ENCODE measurements at places on chromosomes 4 and X. TPM values are rescaled to one million over a fixed set of nuclear protein-coding genes. Genes with fewer than 3 reads are reported as not detected.

The SLC7A11 gene
- 2.7 TPM for total RNA-seq

The HGFAC gene
- total RNA-seq, result not detected

The KCNE5 gene
- 0.52 TPM for total RNA-seq

The KIT gene
- 0.17 TPM for total RNA-seq

The GAGE2A gene
- not detected for total RNA-seq

The SSX4B gene
- not detected for total RNA-seq

The DRD5 gene
- not detected for total RNA-seq

The NKAP gene
- total RNA-seq, result 10.1 TPM

The CDS1 gene
- total RNA-seq, result not detected

The HS6ST2 gene
- 1.1 TPM for total RNA-seq

The RAB41 gene
- not detected for total RNA-seq

The THAP6 gene
- 16.3 TPM for total RNA-seq

DNA sequence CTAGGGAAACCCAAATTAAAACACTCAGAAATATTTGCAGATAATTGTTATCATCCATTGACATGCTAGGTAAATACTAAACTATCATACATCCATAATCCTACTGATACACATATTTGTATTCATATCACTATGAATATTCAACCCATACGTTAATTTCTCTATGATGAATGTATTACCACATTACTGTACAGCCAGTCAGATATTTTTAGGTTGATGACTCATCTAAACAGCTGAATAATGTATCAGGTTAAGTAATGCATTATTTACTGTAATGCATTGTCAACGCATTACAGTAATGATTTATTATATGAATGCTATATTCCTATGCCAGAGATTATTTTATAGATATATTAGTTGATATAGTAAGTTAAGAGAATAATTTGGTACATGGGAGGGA, 37.1 kb downstream of the VEGFC start:
- no peak for DNase-seq

GRCh38 chr4:3667258-3667657, 98.9 kb upstream of the ADRA2C start:
- no peak for DNase-seq

DNA sequence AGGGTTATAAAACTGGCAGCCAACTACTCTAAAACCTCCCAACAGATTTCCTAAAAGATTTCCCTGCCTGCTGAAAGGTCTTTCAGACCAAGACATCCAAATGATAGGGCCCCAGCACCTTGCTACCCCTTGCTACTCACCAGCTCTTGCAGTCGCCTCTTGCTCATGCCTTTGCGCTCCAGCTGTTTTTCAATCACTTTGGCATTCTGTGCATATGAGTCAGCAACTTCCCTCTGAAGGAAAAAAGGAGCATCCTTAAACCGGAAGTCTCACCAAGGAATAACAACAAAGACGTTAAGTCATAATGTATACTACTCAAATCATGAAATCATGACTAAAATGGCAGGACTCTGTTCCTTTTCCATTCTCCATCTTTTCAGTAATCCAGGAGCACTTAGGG, 24.0 kb downstream of the STEEP1 start:
- DNase-seq, result no peak

GRCh38 chr4:48134081-48134480, at the start of gene TXK:
Gene TXK (minus strand): TSS chr4:48134250. CDS start chr4:48134170, 80 bp downstream.
- peak; percentile 19 for DNase-seq

DNA sequence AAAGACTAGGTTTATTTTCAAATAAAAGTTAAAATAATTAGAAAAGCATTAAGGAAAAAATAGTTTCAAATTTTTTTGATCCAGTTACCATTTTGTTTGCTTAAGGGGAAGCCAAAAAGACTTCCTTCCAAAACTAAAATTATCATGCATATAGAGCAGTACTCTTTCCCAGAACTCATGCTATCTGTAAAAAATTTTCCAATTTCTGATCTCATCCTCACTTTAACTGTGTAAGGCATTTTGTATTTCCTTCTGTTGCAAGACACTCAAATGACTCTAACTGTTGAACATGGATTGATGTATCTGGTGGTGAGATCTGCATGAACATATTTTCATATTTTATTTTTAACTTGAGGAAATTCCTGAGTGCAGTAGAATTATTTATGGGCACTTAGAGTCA, 150.1 kb downstream of the ADAM29 start:
- DNase-seq, result no peak

DNA sequence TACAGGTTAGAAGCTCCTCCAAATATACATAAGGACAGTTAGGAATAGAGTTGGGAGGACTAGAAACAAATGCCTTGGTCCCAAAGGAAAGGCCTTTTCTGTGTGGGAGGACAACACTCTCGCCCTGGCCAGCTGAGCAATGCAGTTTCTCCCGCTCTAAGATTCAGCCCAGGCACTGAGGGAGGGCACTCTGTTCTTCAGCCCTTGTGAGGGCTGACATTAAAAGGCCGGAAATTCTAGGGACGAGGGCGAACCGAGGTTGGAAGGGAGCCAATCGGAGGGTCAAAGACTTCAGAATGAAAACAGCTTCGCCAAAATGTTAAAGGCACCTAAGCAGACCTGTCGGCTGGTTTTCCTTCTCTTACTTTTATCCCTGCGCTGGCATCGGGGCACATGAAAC, 2.9 kb upstream of the PTCHD1 start:
- no peak for DNase-seq

DNA sequence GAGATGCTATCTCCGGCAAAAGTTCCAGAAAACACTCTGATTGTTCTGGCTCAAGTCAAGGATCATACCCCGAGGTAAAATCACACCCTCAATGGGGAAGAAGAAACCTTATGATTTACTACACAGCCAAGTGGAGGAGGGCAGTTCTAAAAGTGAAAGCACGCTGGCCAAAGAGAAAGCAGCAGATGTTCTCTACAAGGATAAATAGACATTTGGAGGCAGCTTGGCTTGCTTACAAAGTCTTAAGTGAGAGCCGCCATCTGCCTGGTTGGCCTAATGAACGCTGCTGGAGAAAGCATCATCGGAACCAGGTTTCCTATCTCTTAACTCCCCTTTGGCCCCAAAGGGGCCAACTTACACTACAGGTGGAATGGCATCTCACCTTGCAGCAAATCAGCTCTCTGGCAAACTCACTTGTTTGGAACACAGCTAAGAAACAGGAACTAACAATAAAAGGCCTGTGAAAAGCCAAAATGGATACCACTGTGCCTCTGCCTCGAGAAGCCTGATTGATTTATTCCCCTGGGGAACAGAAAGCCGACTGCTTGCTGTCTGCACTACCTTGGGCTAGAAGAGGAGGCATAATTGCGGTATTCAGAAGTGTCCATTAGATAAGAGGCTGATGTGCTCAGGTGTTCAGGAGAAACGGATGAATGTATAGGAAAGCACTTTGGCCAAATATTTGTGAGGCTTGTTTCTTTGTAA, 22.8 kb downstream of the FRAS1 start:
- no peak for DNase-seq

DNA sequence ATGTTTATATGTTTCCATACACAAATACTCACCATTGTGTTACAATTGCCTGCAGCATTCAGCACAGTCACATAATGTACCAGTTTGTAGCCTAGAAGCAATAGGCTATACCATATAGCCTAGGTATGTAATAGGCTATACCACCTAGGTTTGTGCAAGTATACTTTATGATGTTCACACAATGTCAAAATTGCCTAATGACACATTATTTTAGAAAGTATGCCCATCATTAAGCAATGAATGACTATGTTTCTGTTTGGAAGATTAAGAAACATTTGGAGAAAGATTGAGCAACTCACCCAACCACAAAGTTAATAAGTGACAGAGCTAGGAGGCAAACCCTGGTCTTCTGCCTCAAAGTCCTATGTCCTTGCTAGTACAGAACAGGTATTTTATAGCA, 96.8 kb upstream of the GRIA3 start:
- no peak for DNase-seq

- no peak for DNase-seq
Measured at GRCh38 chrX:7242613-7243012, 94.7 kb upstream of the PUDP start.

DNA sequence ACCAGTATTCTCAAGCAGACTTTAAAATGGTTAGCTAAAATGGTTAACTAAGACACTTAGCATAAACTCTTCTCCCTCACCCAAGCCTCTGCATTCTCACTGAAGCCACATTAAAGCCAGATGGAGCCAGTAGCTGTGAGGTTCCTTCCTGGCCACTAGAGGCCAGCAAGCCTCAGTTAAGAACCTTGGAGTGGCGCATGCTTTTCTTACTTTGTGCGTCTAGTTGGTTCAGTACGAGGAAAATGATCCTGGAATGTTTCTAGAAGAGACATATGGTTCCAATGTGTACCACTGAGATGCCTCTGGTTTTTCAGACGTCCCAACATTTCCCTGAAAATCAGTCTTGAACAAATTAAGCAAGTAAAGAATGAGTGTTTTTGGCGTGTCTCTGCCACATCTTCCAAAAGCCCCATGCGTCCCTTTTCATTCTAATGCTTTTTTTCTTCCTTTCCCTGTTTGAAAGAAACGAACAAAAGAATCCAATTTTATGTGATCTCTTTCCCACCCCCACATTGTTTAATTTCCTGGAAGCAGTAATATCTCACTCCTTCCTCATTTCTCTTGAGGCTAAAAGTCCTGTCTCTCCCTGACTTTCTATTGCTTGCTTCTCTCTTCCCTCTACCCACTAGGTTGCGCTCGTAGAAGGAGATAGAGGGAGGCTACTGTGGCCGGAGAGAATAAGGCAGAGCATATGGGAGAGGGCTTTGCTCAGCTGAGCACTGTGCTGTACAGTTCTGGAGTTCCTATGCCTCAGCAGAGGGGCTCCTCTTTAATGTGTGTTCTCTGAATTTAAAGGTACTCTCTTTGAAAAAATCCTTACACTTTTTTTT, 82.9 kb upstream of the TAB3 start:
- peak; percentile 7 for DNase-seq

DNA sequence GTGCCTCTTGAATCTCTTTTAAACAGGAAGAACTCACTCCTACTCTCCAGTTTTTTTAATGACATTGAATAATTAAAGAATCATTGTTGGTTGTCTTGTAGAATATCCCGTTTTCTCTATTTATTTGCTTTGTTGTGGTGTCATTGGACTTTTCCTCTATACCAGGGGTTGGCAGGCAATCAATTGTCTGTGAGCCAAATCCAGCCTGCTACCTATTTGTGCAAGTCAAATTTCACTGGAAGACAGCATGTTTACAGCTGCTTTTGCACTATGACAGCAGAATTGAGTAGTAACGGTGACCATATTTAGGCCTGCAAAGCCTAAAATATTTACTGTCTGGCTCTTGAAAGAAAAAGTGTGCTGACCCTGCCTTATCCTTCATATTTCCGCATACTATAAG, 34.8 kb downstream of the POLA1 start:
- DNase-seq, result no peak

GRCh38 chrX:34900691-34901090, 41.9 kb upstream of the FAM47B start:
- no peak for DNase-seq

- DNase-seq, result no peak
Measured at GRCh38 chr4:186757696-186758355, 34.2 kb upstream of the FAT1 start.

DNA sequence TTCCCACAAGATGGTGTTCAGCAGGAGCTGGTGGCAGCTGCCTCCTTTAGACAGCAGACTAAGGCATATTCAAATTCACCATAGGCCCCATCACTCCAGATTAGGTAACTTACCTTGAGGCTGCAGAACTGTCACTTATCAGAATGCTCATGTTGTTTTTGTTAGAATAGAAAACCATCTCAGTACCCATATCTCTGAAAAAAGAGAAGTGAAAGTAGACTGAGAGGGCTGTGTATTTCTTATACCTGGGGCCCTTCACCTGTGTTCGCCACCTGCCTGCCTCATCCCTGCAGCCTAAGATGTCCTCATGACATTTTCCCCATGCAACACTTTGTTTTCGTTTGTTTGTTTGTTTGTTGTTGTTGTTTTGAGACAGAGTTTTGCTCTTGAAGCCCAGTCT, 32.9 kb upstream of the SPRY1 start:
- DNase-seq, result no peak

GRCh38 chr4:3745886-3746656, 20.1 kb upstream of the ADRA2C start:
- DNase-seq, result no peak

DNA sequence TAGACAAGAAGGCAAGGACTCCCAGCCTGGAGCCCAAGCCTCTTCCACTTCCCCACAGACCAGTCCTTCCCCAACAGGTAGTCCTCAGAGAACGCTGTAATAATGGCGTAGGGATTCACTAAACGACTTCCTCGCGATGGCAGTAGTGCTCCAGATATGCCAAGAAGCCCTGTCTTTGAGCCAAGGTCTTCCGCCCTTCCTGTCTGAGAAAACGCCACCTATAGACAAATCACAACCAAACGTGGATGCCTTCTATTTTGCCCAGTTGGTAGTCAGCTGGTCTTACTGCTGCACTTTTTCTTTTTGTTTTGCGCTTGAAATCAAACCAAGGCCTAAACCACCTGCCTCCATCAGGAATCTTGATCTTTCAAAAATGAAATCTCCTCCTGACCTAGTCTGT, 203.3 kb downstream of the OR13H1 start:
- DNase-seq, result no peak

GRCh38 chr4:150072906-150073714, 5.1 kb upstream of the DCLK2 start:
- no peak for DNase-seq

DNA sequence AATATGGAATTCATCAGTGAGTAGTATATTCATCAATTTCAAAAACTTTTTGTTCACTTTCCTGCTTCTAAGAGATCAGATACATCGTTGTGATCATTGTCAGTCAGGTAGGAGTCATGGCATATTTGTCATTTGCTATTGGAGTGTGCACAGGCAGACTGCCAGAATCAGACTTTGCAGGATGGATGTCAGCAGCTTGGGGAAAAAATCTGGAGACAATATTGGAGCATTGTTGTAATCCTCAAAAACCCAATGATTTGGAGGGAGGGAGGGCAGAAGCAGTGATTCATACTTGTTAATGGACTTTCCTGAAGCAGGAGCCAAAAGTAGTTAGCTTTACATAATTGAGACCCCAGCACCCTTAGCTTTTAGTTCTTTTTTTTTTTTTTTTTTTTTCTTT, 59.6 kb upstream of the DRP2 start:
- DNase-seq, result no peak

- no peak for DNase-seq
Measured at GRCh38 chr4:72275381-72275780, 243.6 kb downstream of the NPFFR2 start.

GRCh38 chrX:148915474-148915873, 415.1 kb downstream of the AFF2 start:
- DNase-seq, result no peak

GRCh38 chrX:99750721-99751120, 659.4 kb downstream of the PCDH19 start:
- DNase-seq, result no peak

DNA sequence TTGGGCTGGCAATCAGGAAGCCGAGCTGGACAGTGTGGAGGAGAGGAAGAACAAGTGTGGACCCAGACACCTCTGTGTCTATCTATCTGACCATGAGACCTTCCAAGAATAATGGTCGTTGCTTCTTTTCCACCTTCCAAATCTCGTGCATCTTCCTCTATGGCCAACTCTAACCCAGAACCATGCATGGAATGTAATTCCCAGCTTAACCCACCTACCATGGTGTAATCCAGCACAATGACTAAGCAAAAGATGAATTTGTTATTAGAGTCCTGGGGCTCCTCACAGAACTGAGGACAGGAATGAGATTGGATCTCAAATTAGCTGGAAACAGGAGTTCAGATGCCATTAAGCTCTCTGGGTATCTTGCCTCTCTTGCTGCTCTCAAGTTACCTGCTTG, 17.4 kb upstream of the TMEM184C start:
- DNase-seq, result no peak

Data from activated T-helper 1 cell treated with anti-CD3 and anti-CD28 coated beads, Interleukin-12 subunit alpha, Interleukin-12 subunit beta, Interleukin-2, Interleukin-4 antibody, amounts not matched to agents 30 ng/mL and 10 ng/mL and 1 ng/mL, durations not matched to agents 14 hours and 24 hours and 36 hours (primary cell).